ENCODE measurements at places on chromosomes 1 and 21. TPM values are rescaled to one million over a fixed set of nuclear protein-coding genes. Genes with fewer than 3 reads are reported as not detected.

DNA sequence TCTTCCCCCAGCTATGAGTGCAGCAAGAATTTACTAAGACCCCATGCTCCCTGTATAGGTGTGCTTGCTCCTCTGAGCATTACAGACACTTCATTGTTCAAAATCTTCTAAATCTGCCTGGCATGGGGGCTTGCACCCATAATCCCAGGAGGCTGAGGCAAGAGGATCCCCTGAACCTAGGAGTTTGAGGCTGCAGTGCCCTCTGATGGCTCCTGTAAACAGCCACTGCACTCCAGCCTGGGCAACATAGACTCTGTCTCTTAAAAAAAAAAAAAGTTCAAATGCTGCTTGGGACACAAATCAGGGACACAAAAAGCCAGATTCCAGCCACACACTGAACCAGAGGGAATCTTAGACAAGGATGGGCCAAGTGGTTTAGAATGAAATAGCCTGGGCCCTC lies 3.4 kb upstream of the ACOT7 start:
- no peaks in the 10 kb centered on the region for H3K27me3 ChIP-seq
- H3K36me3 ChIP-seq = no peaks in the 10 kb centered on the region
- DNase-seq = no peak
- H3K27ac ChIP-seq = no peak overlapping the region

DNA sequence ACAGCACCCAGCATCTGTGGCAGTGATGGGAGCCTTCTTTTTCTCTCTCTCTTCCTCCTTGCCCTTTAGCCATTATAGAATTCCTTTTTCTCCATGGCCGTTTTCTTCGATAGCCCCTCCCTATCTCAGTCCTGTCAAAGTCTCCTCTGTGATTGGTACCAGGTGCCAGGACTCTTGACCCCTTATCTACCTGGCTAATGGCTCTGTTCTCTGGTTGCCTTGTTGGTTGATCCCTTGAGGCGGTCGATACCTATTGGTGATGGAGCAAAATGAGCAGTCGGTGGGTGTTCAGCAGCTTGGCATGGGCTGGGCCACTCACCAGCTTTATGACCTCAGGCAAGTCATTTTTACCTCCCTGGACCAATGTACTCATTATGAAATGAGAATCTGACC lies 2.0 kb downstream of the ATF3 start:
- no peaks in the 10 kb centered on the region for H3K36me3 ChIP-seq
- DNase-seq = no peak
- H3K27ac ChIP-seq = no peak overlapping the region
- H3K27me3 ChIP-seq = no peaks in the 10 kb centered on the region
- H3K4me3 ChIP-seq = no peak overlapping the region
- H3K4me1 ChIP-seq = peaks cover 10% of the 10 kb centered on the region

DNA sequence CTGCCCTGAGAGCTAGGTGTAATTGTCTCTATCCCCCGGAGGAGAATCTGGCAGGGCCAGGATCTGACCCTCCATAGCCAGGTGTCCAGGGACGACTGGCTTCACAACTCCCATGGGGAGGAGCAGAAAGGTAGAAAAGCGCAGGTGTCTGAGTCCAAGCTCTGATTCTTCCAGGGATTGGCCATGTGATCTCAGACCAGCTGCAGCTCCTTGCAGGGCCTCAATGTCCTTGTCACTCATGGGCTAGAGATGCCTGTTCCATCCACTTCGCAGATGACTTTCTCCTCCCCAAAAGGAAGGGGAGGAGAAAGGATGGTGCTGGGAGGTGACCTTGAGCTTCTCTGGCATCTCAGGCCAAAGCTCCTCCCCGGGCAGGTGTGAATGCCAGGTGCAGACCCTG lies 22.7 kb downstream of the HSPG2 start:
- no peaks in the 10 kb centered on the region for H3K36me3 ChIP-seq
- DNase-seq = no peak
- no peak overlapping the region for H3K27ac ChIP-seq
- no peak overlapping the region for H3K4me3 ChIP-seq
- peaks cover 21% of the 10 kb centered on the region for H3K4me1 ChIP-seq

GRCh38 chr21:42677339-42678321 lies 24.2 kb downstream of the PDE9A start:
- no peaks in the 10 kb centered on the region for H3K27me3 ChIP-seq
- H3K4me3 ChIP-seq = no peak overlapping the region
- DNase-seq = no peak
- H3K27ac ChIP-seq = no peak overlapping the region
- H3K36me3 ChIP-seq = no peaks in the 10 kb centered on the region
- H3K4me1 ChIP-seq = peaks cover 3% of the 10 kb centered on the region

GRCh38 chr1:12339811-12340543 lies 110.1 kb downstream of the VPS13D start:
- H3K27me3 ChIP-seq = no peaks in the 10 kb centered on the region
- no peak overlapping the region for H3K27ac ChIP-seq
- H3K36me3 ChIP-seq = no peaks in the 10 kb centered on the region
- peaks cover 26% of the 10 kb centered on the region for H3K4me1 ChIP-seq
- DNase-seq = no peak

SHE gene
- total RNA-seq = 20.5 TPM

- H3K4me1 ChIP-seq = no peaks in the 10 kb centered on the region
- H3K4me3 ChIP-seq = no peak overlapping the region
- no peak for DNase-seq
- H3K36me3 ChIP-seq = no peaks in the 10 kb centered on the region
- H3K27me3 ChIP-seq = no peaks in the 10 kb centered on the region
- no peak overlapping the region for H3K27ac ChIP-seq
Measured at GRCh38 chr1:66250478-66250877, 283.5 kb upstream of the SGIP1 start.

Measured in ovary (tissue), 10 donors.